ENCODE measurements at places on chromosomes 6 and 20. TPM values are rescaled to one million over a fixed set of nuclear protein-coding genes. Genes with fewer than 3 reads are reported as not detected.

The TENT5A gene
- 0.82 TPM for total RNA-seq

The PRELID3B gene
- total RNA-seq: 62.7 TPM

The CGA gene
- 0.48 TPM for total RNA-seq

The CLIC1 gene
- total RNA-seq: 486 TPM

The HLA-F gene
- total RNA-seq: 4.3 TPM

The FRK gene
- 2.4 TPM for total RNA-seq

The SRMS gene
- total RNA-seq: not detected
